ENCODE measurements at places on chromosomes 1 and 21. TPM values are rescaled to one million over a fixed set of nuclear protein-coding genes. Genes with fewer than 3 reads are reported as not detected.

FCAMR gene
- total RNA-seq, result not detected

SLC2A5 gene
- 0.64 TPM for total RNA-seq

NR0B2 gene
- not detected for total RNA-seq

DENND2C gene
- 1.2 TPM for total RNA-seq

FOXD2 gene
- total RNA-seq, result not detected

GUCA2A gene
- total RNA-seq, result not detected

DIRAS3 gene
- 48.4 TPM for total RNA-seq

RAD54L gene
- 2.9 TPM for total RNA-seq

RHD gene
- total RNA-seq, result not detected

TP53BP2 gene
- 21.9 TPM for total RNA-seq

KCND3 gene
- total RNA-seq, result not detected

LORICRIN gene
- not detected for total RNA-seq

SLC45A3 gene
- 2.6 TPM for total RNA-seq

CLIC6 gene
- 0.24 TPM for total RNA-seq

FAM72C gene
- 0.72 TPM for total RNA-seq

SLC9A1 gene
- 18.6 TPM for total RNA-seq

AZIN2 gene
- 2.6 TPM for total RNA-seq

SAMD13 gene
- total RNA-seq, result 3.8 TPM

OR2T29 gene
- not detected for total RNA-seq

ANGPTL7 gene
- not detected for total RNA-seq

PAQR7 gene
- total RNA-seq, result 15.3 TPM

SLC45A1 gene
- 4.3 TPM for total RNA-seq

EIF2D gene
- 43.3 TPM for total RNA-seq

HSD11B1 gene
- 168 TPM for total RNA-seq

SEC16B gene
- total RNA-seq, result 2.1 TPM

MANEAL gene
- not detected for total RNA-seq

FAM167B gene
- not detected for total RNA-seq

KCNN3 gene
- total RNA-seq, result 0.13 TPM

IFI44L gene
- 7.4 TPM for total RNA-seq

SOX13 gene
- total RNA-seq, result 6.1 TPM

A3GALT2 gene
- total RNA-seq, result 1.0 TPM

LRRC53 gene
- total RNA-seq, result not detected

NBPF10 gene
- 0.96 TPM for total RNA-seq

C1orf94 gene
- total RNA-seq, result not detected

TARDBP gene
- total RNA-seq, result 44.2 TPM

SDF4 gene
- total RNA-seq, result 213 TPM

HAO2 gene
- total RNA-seq, result not detected

RIPPLY3 gene
- total RNA-seq, result not detected

UTS2 gene
- not detected for total RNA-seq

OR13G1 gene
- not detected for total RNA-seq

LCE1A gene
- total RNA-seq, result not detected

OR2L13 gene
- total RNA-seq, result not detected

PRAMEF33 gene
- total RNA-seq, result not detected

FAM229A gene
- 1.2 TPM for total RNA-seq

TRIM17 gene
- 0.39 TPM for total RNA-seq

PAX7 gene
- total RNA-seq, result not detected

SELP gene
- not detected for total RNA-seq

CSF3R gene
- under 0.01 TPM for total RNA-seq

MYBPH gene
- total RNA-seq, result 8.5 TPM

CYP4A11 gene
- not detected for total RNA-seq

Data from epithelial cell of alveolus of lung (primary cell).